ENCODE measurements at places on chromosomes 4 and X.

DNA sequence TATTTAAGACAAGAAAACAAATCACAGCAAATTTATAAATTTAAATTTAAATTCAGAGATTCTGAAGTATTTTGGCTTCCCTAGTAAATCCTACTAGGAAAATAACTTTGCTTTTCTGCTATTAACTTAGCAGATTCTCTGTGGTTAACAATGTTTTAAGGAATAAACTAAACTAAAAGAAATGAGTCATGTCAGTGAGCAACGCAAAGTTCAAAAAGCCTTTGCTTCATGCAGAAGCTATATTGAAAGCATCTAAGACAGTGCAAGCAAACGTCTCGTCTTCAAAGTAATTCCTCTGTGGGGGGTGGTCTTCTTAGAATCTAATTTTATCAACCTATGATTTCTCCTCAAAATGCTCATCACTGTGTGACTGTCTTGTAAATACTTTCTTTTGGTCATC lies 30.1 kb downstream of the GABRB1 start:
- H3K4me3 ChIP-seq = no peak overlapping the region
- H3K27me3 ChIP-seq = no peaks in the 10 kb centered on the region
- no peaks in the 10 kb centered on the region for H3K4me1 ChIP-seq
- DNase-seq = no peak
- H3K36me3 ChIP-seq = no peaks in the 10 kb centered on the region
- H3K27ac ChIP-seq = no peak overlapping the region

- DNase-seq = no peak
- H3K4me3 ChIP-seq = no peak overlapping the region
- no peaks in the 10 kb centered on the region for H3K4me1 ChIP-seq
- H3K36me3 ChIP-seq = no peaks in the 10 kb centered on the region
- no peaks in the 10 kb centered on the region for H3K27me3 ChIP-seq
Observed at GRCh38 chr4:81531410-81531809, 59.7 kb upstream of the RASGEF1B start.

- H3K4me3 ChIP-seq = no peak overlapping the region
- no peak for DNase-seq
- H3K27ac ChIP-seq = no peak overlapping the region
- no peaks in the 10 kb centered on the region for H3K4me1 ChIP-seq
- no peaks in the 10 kb centered on the region for H3K27me3 ChIP-seq
Observed at GRCh38 chrX:45745479-45745878, 544.8 kb upstream of the DIPK2B start.

DNA sequence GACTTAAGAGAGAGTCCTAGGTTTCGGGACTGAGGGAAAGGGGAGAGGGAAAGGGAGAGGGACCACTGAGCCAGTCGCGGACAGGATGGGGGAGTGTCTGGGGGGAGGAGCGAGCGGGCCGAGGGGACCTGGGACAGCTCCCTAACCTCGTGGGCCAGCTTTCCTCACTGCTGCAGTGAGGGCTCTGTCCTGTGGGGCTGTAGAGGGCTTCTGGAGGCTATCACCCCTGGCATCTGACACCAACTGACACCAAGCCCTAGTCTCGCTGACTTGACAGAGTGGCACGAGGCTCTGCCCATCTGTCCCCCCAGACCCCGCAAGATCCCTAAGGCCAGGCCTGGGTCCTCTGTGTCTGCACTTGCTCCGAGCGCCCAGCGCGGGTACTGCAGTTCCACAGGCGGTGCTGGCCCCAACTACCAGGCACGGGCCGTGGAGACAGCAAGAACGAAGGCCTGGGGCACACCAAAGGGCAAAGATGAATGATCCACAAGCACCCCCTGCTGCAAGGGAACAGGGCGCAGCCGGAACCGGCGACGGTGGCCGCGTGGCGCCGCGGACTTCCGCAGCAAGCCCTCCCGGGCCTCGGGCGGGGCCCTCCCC lies 465 bp downstream of the HAUS7 start:
- H3K27me3 ChIP-seq = no peaks in the 10 kb centered on the region
- H3K27ac ChIP-seq = no peak overlapping the region
- H3K36me3 ChIP-seq = no peaks in the 10 kb centered on the region
- H3K4me3 ChIP-seq = no peak overlapping the region
- no peaks in the 10 kb centered on the region for H3K4me1 ChIP-seq
- DNase-seq = no peak

DNA sequence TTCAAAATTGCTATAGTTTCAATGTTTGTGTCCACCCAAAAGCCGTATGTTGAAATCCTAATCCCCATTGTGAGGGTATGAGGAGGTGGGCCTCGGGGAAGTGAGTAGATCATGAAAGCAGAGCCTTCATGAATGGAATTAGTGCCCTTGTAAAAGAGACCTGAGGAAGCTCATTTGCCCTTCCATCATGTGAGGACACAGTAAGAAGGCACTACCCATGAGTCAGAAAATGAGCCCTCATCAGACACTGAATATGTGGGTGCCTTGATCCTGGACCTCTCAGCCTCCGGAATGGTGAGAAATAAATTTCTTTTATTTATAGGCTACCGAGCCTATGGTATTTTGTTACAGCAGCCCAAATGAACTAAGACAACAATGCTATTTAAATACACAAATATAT lies 57.7 kb upstream of the EFHC2 start:
- no peaks in the 10 kb centered on the region for H3K27me3 ChIP-seq
- no peaks in the 10 kb centered on the region for H3K36me3 ChIP-seq
- no peak overlapping the region for H3K27ac ChIP-seq
- no peaks in the 10 kb centered on the region for H3K4me1 ChIP-seq

DNA sequence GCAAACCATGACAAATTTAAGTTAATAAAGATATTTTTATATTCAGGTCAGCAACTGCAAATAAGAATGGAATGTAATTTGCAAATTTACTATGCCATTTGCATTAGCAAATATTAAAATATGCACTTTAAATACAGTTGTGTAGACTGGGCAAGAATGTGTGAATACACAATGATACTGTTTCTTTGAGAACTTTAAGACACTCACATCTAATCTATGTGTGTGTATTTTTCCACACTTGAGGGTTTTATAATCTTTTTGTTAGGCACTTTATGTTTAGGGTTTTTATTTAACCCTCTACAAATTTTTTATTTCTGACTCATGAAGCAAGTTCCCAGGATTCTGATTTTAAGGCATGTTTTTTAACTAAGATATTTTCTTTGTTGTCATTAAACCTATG lies 23.9 kb upstream of the NDNF start:
- H3K36me3 ChIP-seq = no peaks in the 10 kb centered on the region
- no peak for DNase-seq
- no peak overlapping the region for H3K27ac ChIP-seq
- no peaks in the 10 kb centered on the region for H3K4me1 ChIP-seq

- H3K27me3 ChIP-seq = no peaks in the 10 kb centered on the region
- H3K36me3 ChIP-seq = no peaks in the 10 kb centered on the region
- no peak overlapping the region for H3K27ac ChIP-seq
- H3K4me1 ChIP-seq = no peaks in the 10 kb centered on the region
- no peak for DNase-seq
Observed at GRCh38 chr4:145957302-145957701, 18.7 kb upstream of the ZNF827 start.

DNA sequence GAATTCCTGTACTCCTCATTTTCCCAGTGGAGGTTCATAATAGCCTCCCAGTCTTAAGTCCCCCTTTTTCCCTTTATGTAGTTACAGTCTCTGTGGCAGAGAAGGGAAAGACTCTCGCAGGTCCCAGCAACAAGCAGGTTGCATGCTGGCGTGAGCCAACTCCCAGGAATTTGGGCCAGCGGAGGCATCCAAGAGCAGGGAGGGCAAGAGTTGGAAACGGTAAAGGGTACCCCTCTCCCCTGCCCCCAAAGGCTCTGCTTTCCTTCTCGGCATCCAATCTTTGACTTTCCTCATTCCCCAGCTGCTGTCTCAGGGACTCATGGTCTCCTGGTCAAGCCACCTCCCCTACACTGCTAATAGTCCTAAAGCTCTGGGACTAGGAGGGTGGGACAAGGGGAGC lies 15.4 kb upstream of the HSFX2 start:
- H3K27me3 ChIP-seq = no peaks in the 10 kb centered on the region
- no peaks in the 10 kb centered on the region for H3K36me3 ChIP-seq
- H3K4me3 ChIP-seq = no peak overlapping the region

Measured in aorta (tissue), 5 donors.